NCI-H460 (cell line): ENCODE measurements at places on chromosomes 2 and 18.
A peak's percentile ranks its signal among the peaks of the same experiment; 100 is the strongest.

DNA sequence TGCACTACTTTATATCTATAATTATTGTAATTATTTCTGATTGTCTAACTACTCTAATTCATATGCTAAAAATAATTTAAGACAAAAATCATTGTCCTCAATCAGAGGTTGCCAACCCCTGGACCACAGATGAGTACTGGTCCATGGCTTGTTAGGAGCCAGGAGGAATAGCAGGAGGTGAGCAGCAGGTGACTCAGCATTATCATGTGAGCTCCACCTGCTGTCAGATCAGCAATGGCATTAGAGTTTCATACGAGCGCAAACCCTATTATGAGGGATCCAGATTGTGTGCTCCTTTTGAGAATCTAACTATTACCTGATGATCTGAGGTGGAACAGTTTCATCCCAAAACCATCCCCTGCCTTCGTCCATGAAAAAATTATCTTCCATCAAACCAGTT lies 1434.4 kb downstream of the LRP1B start:
- no peak for DNase-seq

DNA sequence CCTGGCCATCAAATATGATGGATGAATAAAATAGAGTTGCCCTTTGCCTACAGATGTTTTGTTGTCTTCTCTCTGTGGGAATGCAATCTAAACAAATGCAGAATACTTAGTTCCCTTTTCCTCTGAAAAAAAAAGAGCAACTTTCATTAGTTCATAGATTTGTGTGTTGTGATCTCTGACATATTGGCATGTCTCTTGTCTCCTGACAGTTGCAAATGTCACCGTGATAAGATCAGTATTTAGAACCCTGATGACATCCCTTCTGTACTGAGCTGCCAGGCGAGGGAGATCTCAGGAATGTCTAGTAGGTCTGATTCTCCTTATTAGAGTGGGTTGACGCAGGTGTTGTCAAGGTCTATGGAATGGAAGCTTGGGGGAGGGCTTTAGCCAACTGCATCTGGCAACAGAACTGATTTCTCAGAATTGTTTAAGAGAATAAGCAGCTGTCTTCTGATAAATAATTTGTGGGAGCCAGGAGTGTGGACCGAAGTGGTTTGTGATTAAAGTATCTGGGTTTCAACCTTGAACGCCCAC lies 130.4 kb downstream of the GALR1 start:
- DNase-seq = no peak

DNA sequence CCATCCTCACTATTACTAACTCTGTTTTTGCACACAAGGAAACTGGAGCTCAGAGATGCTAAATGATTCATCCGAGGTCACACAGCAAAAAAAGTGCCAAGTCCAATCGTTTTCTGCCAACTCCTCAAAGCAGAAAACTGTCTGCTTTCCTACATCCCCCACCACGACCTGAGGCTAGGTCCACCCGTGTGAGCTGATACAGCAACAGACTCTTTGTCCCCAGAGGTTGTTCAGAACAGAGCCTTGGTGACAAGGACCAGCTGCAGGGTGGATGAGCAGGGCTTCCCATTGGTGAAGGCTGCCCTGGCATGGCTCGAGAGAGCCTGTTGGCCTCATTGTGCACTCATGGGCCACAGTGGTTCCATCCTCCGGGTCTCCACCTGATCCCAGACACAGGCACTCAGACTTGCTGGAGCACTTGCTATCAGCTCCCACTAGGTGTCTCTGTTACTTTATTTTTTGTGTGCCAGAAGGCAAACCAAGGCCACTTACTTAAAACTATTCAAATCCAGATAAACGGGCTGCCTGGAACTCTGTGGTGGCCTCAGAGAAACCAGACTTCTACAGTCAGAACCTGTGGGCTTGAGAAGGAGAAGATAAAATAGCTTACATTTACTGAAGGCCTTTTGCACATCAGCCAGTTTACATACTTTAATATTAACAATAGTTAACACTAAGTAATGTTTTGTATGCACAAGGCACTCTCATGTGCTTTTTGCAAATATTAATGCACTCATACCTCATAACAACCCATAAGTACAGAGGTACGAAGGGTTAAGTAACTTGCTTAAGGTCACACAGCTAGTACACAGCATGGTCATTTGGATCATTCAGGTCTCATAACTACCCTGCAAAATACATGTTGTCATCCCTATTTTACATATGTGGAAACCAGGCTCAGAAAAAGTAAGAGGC lies 62.9 kb upstream of the CTIF start:
- peak; percentile 70 for DNase-seq

GRCh38 chr2:22999951-23000350 lies 385.0 kb upstream of the KLHL29 start:
- no peak for DNase-seq

DNA sequence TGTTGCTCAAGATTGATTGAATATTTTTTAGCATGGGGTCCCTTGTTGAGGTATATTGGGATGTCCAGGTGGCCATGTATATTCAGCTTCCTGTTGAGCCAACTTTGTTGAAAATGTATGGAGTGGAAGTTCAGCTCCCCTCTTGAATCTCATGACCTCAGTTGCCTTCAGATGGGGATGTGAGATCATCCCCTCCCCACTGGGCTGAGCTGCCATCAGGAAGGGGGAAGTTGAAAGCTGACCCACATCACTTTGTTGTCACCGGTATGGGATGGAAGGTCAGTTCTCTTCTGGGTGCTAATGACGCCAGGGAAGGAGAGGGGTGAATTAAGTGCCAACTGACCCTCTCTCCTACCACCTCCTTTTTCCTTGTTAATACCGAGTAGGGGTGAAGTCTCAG lies 33.9 kb downstream of the ACOXL start:
- no peak for DNase-seq

GRCh38 chr18:28071199-28071598 lies 105.7 kb downstream of the CDH2 start:
- no peak for DNase-seq

GRCh38 chr18:9042766-9043481 lies 59.6 kb upstream of the NDUFV2 start:
- no peak for DNase-seq

DNA sequence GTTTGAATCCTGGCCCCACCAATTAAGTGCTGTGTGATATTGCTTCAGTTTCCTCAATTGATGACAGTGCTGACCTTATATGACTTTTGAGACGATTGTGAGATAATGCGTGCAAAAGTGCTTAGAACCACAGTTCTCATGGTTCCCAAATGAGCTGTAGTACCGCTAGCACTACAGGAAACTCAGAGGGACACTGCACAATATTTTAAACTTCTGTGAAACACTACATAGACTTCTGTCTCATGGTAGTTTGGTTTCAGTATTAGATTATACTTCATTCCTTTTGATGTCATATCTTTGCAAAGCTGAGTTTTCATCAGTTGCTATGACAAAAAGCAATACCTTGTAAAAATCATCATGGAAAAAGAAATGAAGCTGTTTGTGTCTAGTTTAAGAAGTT lies 368.0 kb downstream of the PARD3B start:
- DNase-seq = no peak

DNA sequence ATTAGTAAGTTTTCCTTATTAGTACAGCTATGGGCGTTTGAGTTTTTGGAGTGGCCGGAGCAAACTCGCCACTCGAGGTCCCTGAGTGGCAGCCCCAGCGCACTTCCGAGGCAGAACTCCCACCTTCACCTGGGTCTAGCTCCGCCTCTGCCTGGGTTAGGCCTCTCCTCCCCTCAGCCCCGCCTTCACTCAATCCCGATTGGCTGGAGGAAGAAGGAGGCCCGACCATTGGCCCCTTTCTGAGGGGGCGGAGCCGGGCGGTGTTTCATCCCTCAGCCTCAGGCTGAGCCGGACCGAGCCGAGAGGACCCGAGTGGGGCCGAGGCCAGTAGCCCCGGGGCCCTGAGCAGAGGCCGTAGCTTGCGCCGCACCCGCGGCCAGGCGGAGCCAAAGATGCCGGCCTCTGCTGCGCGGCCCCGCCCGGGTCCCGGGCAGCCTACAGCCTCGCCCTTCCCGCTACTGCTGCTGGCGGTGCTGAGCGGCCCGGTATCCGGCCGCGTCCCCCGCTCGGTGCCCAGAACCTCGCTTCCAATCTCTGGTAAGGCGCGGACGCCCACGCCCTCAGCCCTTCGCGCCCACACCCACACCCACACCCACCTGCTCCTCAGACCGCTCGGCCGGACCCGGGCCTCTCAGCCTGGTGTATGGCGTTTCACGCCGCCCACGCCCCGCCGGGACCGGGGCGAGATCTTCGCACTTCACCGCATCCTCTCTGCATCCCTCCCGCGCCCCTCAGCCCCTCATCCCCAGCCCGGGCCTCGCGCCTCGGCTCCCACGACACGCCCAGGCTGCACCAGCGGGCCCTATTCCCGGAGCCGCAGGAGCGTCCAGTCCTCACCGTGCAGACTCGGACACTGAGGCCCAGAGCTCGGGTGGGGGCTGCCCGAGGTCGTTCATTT lies at the start of gene SEMA4F:
SEMA4F (plus strand) TSS at position 263 of the 898 bp plus-strand sequence; CDS start at position 393, 130 bp downstream.
- DNase-seq = peak; percentile 98

DNA sequence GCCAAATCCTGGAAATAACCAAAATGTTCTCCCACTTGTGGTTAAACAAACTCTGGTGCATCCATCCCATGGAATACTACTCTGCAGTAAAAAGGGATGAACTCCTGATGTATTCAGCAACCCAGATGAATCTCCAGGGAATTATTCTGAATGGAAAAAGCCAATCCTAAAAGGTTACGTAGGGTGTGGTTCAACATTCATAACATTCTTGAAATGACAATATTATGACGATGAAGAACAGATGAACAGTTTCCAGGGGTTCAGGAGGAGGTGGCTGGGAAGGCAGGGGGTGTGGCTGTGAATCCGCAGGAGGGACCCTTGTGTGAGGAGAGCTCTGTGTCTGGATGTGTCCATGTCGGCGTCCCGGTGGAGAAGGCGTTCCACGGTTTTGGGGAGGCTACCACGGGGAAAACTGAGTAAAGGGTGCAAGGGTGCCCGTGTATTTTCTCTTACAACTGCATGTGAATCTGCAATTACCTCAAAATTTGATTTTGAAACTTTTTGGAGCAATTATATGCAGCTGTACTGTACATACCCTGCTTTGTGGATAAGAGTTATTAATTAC lies 47.3 kb downstream of the KCNG2 start:
- DNase-seq = peak; percentile 6

DNA sequence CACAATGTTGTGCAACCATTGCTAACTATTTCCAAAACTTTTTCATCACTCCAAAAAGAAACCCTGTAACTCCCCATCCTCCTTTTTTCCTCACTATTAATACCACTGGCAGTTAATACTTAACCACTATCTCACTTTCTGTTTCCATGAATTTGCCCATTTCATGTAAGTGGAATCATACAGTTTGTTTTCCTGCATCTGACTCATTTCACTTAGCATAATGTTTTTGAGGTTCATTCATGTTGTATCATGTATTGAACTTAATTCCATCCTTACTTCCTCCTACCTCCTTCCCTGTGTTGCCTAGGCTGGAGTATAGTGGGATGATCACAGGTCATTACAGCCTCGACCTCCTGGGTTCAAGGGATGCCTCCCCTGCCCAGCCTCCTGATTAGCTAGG lies 68.3 kb downstream of the FAM117B start:
- no peak for DNase-seq

GRCh38 chr2:11550302-11550701 lies 16.5 kb downstream of the GREB1 start:
- no peak for DNase-seq
